ENCODE measurements at places on chromosomes 11 and 22.

GRCh38 chr11:1827095-1827813, 7.5 kb upstream of the SYT8 start:
- no peak for DNase-seq

DNA sequence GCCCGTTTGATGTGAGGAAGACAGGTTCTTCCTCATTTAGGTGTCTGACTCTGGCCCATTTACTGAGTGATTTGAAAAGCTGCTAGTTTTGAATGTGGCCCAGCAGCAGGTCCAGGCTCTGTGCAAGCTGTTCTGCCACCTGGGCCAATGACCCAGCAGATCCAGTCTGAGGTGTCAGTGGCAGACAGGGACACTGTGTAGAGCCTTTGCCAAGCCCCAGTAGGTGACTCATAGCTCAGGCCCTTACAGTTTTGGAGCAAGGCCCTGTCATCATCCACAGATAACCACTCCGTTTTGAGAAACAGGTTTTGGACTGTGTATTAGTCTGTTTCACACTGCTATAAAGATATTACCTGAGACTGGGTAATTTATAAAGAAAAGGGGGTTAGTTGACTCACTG, 23.9 kb downstream of the TSPAN32 start:
- DNase-seq = no peak

GRCh38 chr11:68115285-68115684, 5.9 kb downstream of the CHKA start:
- no peak for DNase-seq

GRCh38 chr11:36465449-36466163, 44.5 kb downstream of the TRAF6 start:
- no peak for DNase-seq

- no peak for DNase-seq
These were observed 13.1 kb downstream of the MPPED1 start for GRCh38 chr22:43424666-43425630.

DNA sequence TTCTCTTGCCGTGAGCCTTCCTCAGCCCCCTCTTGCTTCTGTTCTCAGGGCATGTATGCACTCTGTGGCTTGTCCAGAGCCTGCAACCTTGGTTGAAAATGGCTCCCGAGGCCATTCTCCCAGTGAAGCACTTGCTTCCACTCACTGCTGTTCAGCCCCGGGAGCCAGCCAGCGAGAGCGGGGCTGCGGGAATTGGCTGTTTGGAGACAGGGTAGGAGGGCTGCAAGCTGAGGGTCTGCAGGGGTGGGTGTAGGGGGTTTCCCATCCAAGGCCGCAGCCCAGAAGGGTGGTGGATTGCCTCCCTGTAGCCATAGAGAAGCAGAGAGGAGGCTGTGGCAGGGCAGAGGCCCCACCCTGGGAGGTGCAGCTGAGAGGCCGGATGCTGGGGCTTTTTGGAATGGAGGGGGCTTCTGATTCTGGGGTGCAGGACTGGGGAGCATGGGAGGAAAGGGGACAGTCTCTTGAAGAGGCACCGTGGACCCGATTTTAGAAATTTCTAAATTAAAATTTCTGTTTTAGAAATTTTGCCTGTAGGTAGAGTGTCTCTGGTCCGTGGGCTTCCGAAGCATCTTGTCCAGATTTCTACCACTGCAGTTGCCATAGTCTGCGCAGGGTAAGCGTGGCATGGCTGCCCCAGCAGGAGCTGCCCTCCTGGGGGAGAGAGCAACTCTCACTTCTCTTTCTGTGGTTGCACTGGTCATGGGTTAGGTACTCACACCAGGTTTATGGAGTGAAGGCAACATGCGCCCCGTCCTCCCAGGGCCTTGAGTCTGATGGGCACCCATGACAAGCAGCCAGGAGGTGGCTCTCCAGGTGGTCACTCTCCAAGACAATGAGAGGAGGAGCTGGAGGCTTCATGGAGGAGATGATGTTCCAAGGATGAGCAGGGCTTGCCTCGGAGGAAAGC, 100.2 kb downstream of the TBC1D22A start:
- DNase-seq = no peak

All from CD4-positive, alpha-beta T cell treated with Interleukin-1 beta for 1 hour (primary cell).